ENCODE measurements at places on chromosomes 2 and 18. TPM values are rescaled to one million over a fixed set of nuclear protein-coding genes. Genes with fewer than 3 reads are reported as not detected.

GRCh38 chr2:27715318-27716210 is 51.9 kb downstream of the SLC4A1AP start:
- peaks cover 3% of the 10 kb centered on the region for H3K4me1 ChIP-seq
- peak overlapping the region; percentile 48 for H3K4me3 ChIP-seq
- DNase-seq = peak; percentile 36
- no peak overlapping the region for H3K27ac ChIP-seq
- no peaks in the 10 kb centered on the region for H3K36me3 ChIP-seq

DNA sequence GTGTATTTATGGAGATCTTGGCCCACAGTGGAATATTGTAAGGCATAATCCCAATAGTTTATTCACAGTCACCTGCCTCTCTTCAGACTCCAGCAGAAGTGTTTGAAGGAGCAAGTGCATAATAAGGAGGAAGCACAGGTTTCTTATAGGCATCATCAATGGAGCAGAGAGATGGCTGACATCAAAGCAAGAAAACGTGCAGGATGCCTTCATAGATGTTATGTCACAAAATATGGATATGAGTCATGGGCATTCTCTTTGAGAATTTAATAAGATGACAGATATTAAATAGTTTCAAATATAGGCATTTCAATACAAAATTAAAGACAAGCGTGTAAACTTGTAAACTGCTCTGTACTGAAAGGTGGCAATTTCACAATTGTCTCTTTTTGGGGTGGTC is 4.0 kb upstream of the RND3 start:
- H3K36me3 ChIP-seq = no peaks in the 10 kb centered on the region
- H3K27ac ChIP-seq = no peak overlapping the region
- H3K27me3 ChIP-seq = peaks cover 3% of the 10 kb centered on the region
- no peak for DNase-seq
- H3K4me1 ChIP-seq = no peaks in the 10 kb centered on the region

GRCh38 chr2:20599861-20600461 is 50.9 kb downstream of the HS1BP3 start:
- no peak overlapping the region for H3K4me3 ChIP-seq
- H3K27ac ChIP-seq = no peak overlapping the region
- no peak for DNase-seq
- no peaks in the 10 kb centered on the region for H3K4me1 ChIP-seq
- H3K27me3 ChIP-seq = no peaks in the 10 kb centered on the region

GRCh38 chr18:24414349-24415003 is 12.0 kb upstream of the IMPACT start:
- no peak overlapping the region for H3K27ac ChIP-seq

GRCh38 chr2:217954971-217955740 is 47.6 kb downstream of the TNS1 start:
- no peaks in the 10 kb centered on the region for H3K36me3 ChIP-seq
- H3K27me3 ChIP-seq = no peaks in the 10 kb centered on the region
- no peak overlapping the region for H3K4me3 ChIP-seq

DNA sequence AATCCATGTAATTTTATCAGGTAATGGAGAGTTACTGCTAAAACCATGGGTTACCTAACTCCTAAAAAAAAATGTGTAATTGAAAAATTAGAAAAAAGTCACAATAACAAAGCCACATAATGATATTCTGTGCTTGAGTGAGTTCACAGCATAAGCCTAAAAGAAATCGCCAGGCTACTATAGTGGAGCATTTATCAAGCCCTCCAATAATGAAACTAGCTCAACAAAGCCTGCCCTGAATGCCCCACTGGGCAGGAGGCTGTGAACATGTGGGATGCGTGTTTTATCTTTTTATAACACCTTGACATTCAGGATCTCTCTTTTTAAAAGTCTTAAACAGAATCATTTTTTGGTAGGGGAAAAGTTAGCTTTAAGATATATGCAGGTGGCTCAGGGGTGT is 86.3 kb downstream of the KCTD18 start:
- DNase-seq = no peak
- no peaks in the 10 kb centered on the region for H3K27me3 ChIP-seq
- H3K27ac ChIP-seq = no peak overlapping the region

- no peak for DNase-seq
- H3K27me3 ChIP-seq = no peaks in the 10 kb centered on the region
- H3K4me3 ChIP-seq = no peak overlapping the region
- no peaks in the 10 kb centered on the region for H3K4me1 ChIP-seq
- H3K36me3 ChIP-seq = no peaks in the 10 kb centered on the region
Observed at GRCh38 chr2:29475499-29475898, 360.3 kb downstream of the CLIP4 start.

DNA sequence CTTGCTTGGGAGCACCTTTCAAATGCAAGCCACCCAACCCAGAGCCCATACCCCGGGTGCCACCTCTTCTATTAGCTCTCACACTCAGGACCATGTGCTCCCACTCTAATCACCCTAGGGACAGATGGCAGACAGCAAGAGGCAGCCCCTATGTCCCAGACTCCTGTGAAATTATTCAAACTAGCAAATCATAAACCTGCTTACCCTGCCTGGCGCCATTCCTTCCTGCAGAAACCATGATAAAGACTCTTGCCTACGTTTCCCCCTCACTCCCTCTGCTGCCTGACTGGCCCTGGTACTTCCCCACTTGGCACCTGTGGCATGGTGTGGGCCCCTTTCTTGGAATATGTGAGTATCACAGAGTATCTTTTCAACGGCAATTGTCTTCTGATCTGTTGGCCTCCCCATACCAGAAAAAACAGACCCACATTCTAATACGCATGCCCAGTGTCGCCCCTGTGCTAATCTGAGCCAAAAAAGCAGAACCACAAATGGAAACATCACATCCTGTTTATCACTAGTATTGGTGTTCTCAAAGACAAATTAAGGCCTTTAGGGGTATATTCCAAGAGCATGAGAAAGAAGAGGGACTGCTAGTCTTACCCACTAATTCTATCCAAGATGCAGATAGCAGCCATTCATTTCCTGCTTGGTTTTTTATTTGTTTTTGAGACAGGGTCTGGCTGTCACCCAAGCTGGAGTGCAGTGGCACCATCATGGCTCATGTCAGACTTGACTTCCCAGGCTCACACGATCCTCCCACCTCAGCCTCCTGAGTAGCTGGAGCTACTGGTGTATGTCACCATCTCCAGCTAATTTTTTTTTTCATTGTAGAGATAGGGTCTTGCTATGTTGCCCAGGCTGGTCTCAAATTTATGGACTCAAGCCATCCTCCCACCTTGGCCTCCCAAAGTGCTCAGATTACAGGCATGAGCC is 44.1 kb upstream of the TTC39C start:
- H3K36me3 ChIP-seq = no peaks in the 10 kb centered on the region
- H3K27me3 ChIP-seq = no peaks in the 10 kb centered on the region
- H3K4me1 ChIP-seq = peaks cover 37% of the 10 kb centered on the region
- DNase-seq = peak; percentile 82
- peak overlapping the region; percentile 46 for H3K27ac ChIP-seq

GRCh38 chr2:68632021-68632420 is 11.4 kb upstream of the PROKR1 start:
- H3K36me3 ChIP-seq = no peaks in the 10 kb centered on the region
- H3K4me3 ChIP-seq = no peak overlapping the region
- H3K27ac ChIP-seq = no peak overlapping the region
- DNase-seq = no peak

- H3K4me3 ChIP-seq = no peak overlapping the region
- no peaks in the 10 kb centered on the region for H3K36me3 ChIP-seq
- no peak for DNase-seq
- H3K27me3 ChIP-seq = no peaks in the 10 kb centered on the region
- no peaks in the 10 kb centered on the region for H3K4me1 ChIP-seq
Observed at GRCh38 chr2:138267161-138267901, 234.2 kb upstream of the SPOPL start.

DNA sequence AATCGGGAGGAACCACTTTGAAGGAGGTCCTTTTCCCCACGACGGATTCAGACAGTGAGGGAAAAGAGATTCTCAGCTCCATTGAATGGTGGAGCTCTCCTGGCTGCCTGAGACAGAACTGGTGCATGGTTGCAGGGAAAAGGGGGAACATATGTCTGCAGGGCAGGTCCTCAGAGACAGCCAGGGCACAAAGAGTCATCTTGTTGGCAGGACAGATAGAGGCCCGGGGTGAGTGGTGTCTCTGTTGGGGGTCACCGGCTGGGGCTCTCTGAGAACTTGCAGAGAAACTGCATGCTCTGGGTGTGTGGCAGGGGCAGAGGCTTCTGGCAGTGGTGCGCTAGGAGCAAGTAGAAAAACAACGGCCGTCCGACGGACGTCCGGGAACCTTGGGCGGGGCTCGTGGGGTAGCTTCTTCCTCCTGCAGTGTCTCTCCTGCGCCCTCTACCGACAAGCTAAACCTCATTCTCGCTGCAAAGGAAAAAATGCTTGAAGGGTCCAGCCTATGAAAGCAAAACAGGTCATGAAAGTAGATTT is 94.3 kb downstream of the CDCA7 start:
- no peak overlapping the region for H3K27ac ChIP-seq
- no peaks in the 10 kb centered on the region for H3K36me3 ChIP-seq
- peak; percentile 55 for DNase-seq
- no peaks in the 10 kb centered on the region for H3K4me1 ChIP-seq

- no peak overlapping the region for H3K27ac ChIP-seq
- no peak overlapping the region for H3K4me3 ChIP-seq
- H3K4me1 ChIP-seq = no peaks in the 10 kb centered on the region
Observed at GRCh38 chr2:85981579-85982247, 92.9 kb upstream of the ST3GAL5 start.

DNA sequence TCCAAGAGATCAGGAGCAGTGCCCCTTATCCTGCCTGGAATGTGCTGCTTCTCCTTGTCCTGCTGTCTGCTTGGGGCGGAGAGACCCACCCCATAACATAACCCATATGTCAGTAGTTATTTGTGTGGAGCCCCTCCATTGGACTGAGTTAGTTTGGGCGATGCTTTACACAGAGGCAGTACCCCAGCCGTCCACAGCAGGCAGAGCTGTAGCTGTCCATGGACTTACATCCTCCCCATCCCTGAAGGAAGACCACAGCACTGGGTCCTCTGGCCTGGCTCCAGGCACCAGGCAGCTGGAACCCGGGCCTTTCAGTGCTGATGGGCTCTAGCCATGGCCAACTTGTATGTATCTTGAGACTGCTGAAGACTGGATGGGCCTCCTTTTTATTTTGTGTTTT is 20.3 kb downstream of the GKN2 start:
- no peak for DNase-seq
- no peak overlapping the region for H3K4me3 ChIP-seq
- no peaks in the 10 kb centered on the region for H3K27me3 ChIP-seq
- H3K4me1 ChIP-seq = no peaks in the 10 kb centered on the region

- no peak overlapping the region for H3K27ac ChIP-seq
- H3K4me1 ChIP-seq = no peaks in the 10 kb centered on the region
- no peak overlapping the region for H3K4me3 ChIP-seq
- no peaks in the 10 kb centered on the region for H3K27me3 ChIP-seq
- DNase-seq = no peak
Observed at GRCh38 chr2:192288295-192288694, 93.6 kb upstream of the TMEFF2 start.

DNA sequence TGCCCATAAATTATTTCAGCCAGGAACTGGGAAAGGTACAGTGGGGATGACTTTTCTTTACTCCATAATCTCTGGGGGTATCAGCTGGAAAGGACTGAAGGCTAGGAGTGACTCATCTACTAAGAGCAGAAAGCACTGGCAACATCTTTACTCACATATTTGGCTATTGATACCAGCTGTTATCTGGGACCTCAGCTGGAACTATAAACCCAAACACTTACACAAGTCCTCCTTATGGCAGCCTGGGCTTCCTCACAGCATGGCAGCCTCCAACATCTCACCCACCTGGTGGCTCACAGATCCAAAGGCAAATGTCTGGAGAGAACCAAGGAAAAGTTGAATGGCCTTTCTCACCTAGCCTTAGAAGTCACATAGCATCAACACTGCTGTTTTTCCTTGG is 379.0 kb upstream of the RND3 start:
- no peak overlapping the region for H3K4me3 ChIP-seq
- no peaks in the 10 kb centered on the region for H3K4me1 ChIP-seq
- no peak overlapping the region for H3K27ac ChIP-seq
- DNase-seq = no peak
- H3K27me3 ChIP-seq = no peaks in the 10 kb centered on the region

DNA sequence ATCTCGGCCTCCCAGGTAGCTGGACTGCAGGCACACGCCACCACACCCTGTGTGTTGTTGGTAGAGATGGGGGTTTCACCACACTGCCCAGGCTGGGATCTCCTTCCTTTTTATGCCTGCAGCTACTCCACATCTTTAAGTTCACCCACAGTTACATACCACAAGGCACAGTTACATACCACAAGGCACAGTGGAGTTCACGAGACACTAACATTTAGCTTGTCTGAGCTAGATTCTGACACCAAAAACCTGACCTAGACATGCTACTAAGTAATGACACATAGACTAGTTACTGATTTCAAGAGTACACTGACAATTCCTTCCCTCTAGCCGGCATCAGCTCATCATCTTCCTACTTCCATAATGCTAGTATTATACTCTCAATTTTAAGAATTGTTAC is 4.3 kb downstream of the POLR2D start:
- no peaks in the 10 kb centered on the region for H3K27me3 ChIP-seq
- peaks cover 25% of the 10 kb centered on the region for H3K4me1 ChIP-seq
- no peaks in the 10 kb centered on the region for H3K36me3 ChIP-seq
- no peak for DNase-seq

DNA sequence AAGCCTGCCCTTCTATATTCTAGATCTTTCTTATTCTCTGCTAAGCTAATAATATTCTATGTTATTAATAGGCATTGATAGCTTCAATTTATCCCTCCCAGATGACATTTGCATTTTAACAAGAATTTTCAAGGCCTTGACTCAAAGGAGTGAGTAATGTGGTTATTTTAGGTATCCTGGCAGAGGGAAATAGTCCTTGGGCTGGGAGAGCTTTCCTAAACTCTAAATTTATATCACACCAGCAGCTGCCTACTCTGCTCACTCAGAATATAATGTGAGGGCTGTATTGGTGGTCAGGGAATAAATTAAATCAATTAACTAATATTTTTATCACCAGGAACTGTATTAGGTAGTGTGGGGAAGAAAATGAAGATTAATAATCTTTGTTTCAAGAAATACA is 74.8 kb upstream of the ADAM23 start:
- H3K4me3 ChIP-seq = no peak overlapping the region
- H3K4me1 ChIP-seq = no peaks in the 10 kb centered on the region
- no peak for DNase-seq
- H3K27ac ChIP-seq = no peak overlapping the region
- H3K27me3 ChIP-seq = no peaks in the 10 kb centered on the region

DNA sequence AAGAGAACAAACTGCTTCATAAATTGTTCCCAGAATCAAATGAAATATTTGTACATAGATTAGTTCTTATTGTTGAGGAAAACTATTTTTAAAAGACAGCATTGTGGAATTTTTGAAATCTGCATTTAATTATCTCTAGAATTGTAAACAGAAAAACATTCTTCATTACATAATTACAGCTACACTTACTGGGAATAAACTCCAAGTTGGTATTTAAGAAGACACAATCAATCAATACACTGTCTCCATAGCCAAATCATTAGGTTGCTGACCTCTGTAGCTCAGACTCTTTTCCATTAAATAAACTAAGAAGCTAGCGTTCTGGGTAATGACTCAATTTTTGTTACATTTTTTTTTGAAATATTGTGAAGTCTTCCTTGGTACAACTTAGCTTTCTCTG is 70.2 kb upstream of the PIEZO2 start:
- DNase-seq = no peak
- no peak overlapping the region for H3K4me3 ChIP-seq
- H3K4me1 ChIP-seq = no peaks in the 10 kb centered on the region
- H3K36me3 ChIP-seq = no peaks in the 10 kb centered on the region
- no peaks in the 10 kb centered on the region for H3K27me3 ChIP-seq

Gene ZNF396
- 5.8 TPM for total RNA-seq

Gene MAL
- total RNA-seq = 159 TPM

Gene SIX3
- not detected for total RNA-seq

Gene ABCB11
- total RNA-seq = not detected

Gene NYAP2
- not detected for total RNA-seq

Gene CPLX4
- not detected for total RNA-seq

Gene ANKRD39
- 12.0 TPM for total RNA-seq

Gene OR6B2
- not detected for total RNA-seq
